Heart left ventricle (tissue), 16 donors: ENCODE measurements at places on chromosomes 1 and 21.

- H3K27me3 ChIP-seq, result no peaks in the 10 kb centered on the region
- H3K27ac ChIP-seq, result no peak overlapping the region
- DNase-seq, result no peak
- H3K4me1 ChIP-seq, result peaks cover 4% of the 10 kb centered on the region
- H3K36me3 ChIP-seq, result no peaks in the 10 kb centered on the region
- no peak overlapping the region for H3K4me3 ChIP-seq
Measured at GRCh38 chr1:28974432-28974831, 60.1 kb downstream of the EPB41 start.

DNA sequence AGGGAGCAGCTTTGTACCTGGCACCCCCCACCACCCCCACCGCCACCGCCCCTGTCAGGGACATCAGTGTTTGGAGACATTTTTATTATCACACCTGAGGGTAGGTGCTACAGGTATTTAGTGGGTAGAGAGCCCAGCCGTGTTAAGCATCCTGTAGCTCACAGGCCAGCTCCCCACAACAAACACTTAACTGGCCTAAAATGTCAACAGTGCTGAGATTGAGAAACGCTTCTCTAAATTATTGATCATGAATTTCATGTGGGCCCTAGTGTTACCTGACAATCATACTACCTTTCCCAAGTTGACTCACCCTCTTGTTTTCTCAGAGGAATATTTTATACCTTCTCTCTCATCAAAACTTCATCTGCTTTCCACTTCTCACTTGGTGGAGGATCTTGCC is 21.4 kb downstream of the ELF3 start:
- no peaks in the 10 kb centered on the region for H3K27me3 ChIP-seq
- H3K27ac ChIP-seq, result no peak overlapping the region
- H3K36me3 ChIP-seq, result no peaks in the 10 kb centered on the region

GRCh38 chr1:199580300-199580699 is 447.2 kb upstream of the NR5A2 start:
- no peaks in the 10 kb centered on the region for H3K4me1 ChIP-seq
- no peak overlapping the region for H3K4me3 ChIP-seq
- no peaks in the 10 kb centered on the region for H3K36me3 ChIP-seq

- no peaks in the 10 kb centered on the region for H3K27me3 ChIP-seq
- no peaks in the 10 kb centered on the region for H3K4me1 ChIP-seq
- H3K4me3 ChIP-seq, result no peak overlapping the region
- no peak overlapping the region for H3K27ac ChIP-seq
- DNase-seq, result no peak
Measured at GRCh38 chr1:198499588-198499987, 40.9 kb downstream of the ATP6V1G3 start.

DNA sequence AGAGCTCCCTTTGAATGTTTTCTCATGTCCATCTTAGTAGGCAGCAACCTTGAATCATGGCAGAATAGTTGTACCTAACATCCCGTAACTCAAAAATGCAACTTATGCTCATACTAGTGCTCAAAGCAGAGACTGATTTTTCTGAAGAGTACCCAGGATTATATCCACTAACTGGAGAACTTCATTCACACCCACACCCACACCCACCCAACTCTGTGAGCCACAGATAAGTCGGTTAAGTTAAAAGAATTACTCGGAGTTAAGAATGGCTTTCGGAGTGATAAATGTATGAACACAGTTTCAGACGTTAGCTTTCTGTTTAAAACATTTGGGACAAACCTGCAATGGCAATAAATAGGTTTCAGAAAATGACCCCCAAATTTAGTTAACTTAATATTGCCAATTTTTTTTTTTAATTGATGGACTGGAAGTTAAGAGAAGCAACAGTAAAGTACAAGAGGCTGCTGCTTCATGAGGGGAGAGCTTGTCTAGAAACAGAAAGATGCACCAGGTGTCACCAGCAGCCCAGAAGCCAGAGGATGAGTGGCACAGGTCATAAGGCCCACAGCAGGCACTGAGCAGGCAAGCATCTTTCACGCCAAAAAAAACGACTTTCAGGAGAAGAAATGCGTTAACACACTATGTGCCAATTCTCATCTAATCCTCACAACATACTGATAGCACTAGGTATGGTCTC is 48.4 kb upstream of the C1orf198 start:
- H3K27me3 ChIP-seq, result no peaks in the 10 kb centered on the region
- H3K4me1 ChIP-seq, result no peaks in the 10 kb centered on the region
- DNase-seq, result no peak

DNA sequence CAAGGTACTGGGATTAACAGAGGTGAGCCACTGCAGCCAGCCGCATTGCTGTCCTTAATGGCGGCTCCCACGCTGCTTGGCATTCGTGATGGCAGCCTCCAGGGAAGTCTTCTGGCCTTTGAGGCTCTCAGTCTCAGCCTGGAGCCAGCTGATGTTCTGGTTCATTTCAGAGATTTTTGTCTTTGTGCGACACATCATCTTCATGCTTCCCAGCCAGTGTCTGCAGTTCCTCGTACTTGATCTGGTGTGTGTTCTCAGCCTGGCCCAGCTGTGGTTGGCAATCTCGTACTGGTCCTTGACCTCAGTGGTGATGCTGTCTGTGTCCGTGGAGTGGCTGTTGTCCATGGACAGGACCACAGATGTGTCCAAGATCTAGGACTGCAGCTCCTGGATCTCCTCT is 11.7 kb downstream of the SNRPE start:
- no peak for DNase-seq
- H3K4me3 ChIP-seq, result no peak overlapping the region
- H3K27me3 ChIP-seq, result no peaks in the 10 kb centered on the region
- H3K4me1 ChIP-seq, result peaks cover 8% of the 10 kb centered on the region

DNA sequence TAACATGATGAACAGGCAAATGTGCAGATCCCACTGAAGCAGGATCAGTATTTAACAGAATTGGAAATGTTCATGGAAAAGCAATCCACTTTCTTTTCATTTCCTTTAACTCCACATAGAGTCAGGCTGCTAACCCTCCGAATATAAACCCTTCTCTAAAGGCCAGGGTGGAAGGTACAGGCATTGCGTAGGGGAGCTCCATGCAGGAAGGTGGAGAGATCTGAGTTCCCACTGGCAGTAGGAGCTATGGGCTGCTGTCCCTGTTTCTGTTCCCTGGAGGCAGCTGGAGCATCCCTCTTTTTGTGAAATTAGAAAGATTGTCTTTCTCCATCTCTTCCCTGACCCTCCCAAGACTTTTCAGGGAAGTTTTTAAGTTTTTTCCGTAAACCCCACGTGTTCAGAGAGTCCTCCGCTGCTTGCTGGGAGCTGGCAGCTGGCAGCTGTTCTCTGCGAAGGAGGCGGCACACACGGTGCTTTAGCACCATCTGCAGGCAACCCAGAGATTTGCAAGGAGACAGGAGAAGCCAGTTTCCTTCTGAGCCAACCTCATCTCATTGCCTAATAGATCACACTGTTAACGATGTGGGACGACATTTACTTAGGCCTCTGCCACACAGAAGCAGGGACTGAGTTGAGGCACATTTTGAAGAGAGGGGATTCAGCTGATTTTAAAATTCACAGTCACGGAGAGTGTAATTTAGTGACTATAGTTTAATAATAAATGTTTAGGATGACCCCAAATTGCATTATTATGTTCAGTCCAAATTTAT is 55.4 kb upstream of the HOOK1 start:
- H3K27me3 ChIP-seq, result no peaks in the 10 kb centered on the region
- H3K4me1 ChIP-seq, result no peaks in the 10 kb centered on the region
- peak overlapping the region; percentile 46 for H3K4me3 ChIP-seq
- H3K36me3 ChIP-seq, result no peaks in the 10 kb centered on the region
- peak overlapping the region; percentile 20 for H3K27ac ChIP-seq

GRCh38 chr1:206814716-206815341 is 42.5 kb upstream of the IL10 start:
- H3K27me3 ChIP-seq, result no peaks in the 10 kb centered on the region
- DNase-seq, result peak; percentile 25
- H3K36me3 ChIP-seq, result no peaks in the 10 kb centered on the region
- no peak overlapping the region for H3K4me3 ChIP-seq
- H3K4me1 ChIP-seq, result no peaks in the 10 kb centered on the region

DNA sequence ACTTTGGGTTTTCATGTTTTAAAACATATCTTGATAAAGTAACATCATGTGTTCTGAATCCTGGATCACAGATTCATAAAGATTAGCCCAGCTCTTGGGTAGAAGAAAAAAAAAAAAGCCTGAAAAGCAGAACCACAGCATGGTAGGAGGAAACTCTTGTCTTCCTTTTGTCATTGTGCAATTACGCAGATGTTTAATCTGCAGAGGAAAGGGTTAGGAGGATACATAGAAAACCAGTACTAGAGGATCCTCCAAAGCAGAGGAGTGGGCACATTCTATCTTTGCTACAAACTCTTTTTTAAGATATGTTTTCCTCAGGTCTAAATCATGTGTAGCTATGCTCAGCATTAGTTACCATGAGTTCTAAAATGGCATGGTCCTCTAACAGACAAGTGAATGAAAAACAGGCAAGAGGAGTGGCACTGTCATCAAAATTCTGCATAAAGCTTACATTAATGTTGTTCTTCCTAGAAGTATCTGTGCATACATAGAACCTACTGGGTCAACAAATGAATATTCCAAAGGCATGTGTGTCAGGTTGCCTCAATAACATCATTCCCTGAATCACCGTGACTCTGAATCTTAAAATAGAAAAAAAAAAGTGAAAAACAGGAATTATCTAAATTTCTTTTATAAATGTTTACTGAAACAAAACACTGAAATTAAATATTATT is 107.0 kb downstream of the NME7 start:
- no peaks in the 10 kb centered on the region for H3K4me1 ChIP-seq
- DNase-seq, result no peak

GRCh38 chr1:237972186-237972585 is 81.5 kb upstream of the ZP4 start:
- no peaks in the 10 kb centered on the region for H3K4me1 ChIP-seq
- H3K27me3 ChIP-seq, result no peaks in the 10 kb centered on the region
- no peak overlapping the region for H3K4me3 ChIP-seq
- H3K36me3 ChIP-seq, result no peaks in the 10 kb centered on the region

DNA sequence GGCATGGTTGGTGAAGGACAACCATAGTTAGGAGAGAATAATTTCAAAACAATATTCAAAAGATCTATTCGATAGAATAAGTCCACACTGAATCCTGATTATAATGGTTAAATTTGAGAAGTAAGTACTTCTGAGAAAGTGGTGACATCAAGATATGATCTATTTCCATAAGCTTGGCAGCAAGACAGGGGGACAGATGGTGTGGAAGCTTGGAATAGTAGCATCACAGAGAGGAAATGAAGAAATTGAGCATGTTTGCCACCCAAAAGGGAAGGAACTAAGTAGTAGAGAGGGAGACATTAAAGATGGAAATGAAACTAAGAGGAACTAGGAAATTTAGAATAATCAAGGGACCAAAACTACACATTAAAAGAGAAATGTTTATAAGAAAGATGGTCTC is 94.5 kb downstream of the OLFM3 start:
- no peaks in the 10 kb centered on the region for H3K36me3 ChIP-seq
- no peak overlapping the region for H3K4me3 ChIP-seq
- H3K27me3 ChIP-seq, result no peaks in the 10 kb centered on the region

GRCh38 chr1:1619917-1620361 is 4.6 kb downstream of the MIB2 start:
- H3K4me1 ChIP-seq, result peaks cover 53% of the 10 kb centered on the region
- peak; percentile 52 for DNase-seq
- peaks cover 7% of the 10 kb centered on the region for H3K36me3 ChIP-seq
- no peak overlapping the region for H3K4me3 ChIP-seq
- peak overlapping the region; percentile 83 for H3K27ac ChIP-seq

DNA sequence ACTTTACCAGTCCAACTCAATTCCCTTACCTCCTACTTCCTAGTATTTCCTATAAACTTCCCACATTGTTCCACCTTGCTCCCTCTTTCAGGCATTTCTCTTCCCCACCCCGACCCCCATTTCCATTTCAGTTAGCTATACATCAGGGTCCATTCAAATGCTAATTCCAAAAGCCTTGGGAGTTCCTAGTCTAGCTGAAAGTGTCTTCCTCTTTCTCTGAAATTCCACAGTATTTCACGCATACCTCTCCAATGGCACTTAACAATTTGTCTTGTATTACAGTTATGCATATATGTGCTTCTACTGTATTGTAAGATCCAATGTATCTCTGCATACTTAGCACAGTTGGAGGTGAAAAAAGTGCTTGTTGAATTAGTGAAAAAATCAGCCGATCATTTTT is 94.9 kb downstream of the ZNF644 start:
- H3K36me3 ChIP-seq, result no peaks in the 10 kb centered on the region
- H3K27ac ChIP-seq, result no peak overlapping the region
- no peaks in the 10 kb centered on the region for H3K27me3 ChIP-seq
- peaks cover 35% of the 10 kb centered on the region for H3K4me1 ChIP-seq

DNA sequence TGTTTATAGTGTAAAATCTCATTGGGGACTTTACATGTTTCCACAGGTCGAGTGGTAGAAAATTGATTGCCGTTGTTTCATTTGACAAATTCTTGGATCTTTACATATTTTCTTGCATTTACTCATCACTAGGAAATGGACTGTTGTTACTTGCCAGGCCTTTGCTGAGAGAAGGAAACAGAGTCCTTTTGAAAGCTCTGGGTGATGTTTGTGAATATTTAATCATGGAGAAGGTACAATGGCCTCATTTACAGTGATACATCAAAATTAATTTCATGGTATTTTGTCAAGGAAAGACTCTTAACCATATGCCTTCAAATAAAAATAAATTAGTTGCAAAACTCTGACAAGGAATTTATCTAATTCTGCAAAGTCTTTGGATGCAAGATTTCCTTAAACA is 198.0 kb downstream of the GRIK1 start:
- no peaks in the 10 kb centered on the region for H3K27me3 ChIP-seq
- DNase-seq, result no peak
- H3K27ac ChIP-seq, result no peak overlapping the region

DNA sequence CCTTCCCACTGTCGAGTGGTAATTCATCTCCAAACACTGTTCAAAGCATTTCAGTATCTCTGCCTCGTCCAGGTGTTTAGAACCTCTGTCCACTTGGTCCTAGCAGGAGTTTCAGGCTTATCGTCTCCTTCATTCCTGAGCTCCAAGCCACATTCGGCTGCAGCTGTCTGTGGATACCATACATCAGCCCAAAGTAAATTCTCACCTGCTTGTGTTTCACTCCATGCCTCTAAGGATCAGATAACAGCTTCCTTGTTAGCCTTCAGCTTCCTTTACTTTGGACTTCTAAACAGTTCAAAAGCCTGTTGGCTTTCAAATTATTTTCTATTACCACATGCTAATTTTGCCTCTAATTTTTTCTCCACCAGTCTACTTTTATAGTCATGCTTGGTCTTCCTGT is 219.0 kb upstream of the L1TD1 start:
- no peaks in the 10 kb centered on the region for H3K36me3 ChIP-seq
- H3K4me1 ChIP-seq, result peaks cover 2% of the 10 kb centered on the region
- no peak for DNase-seq
- H3K27me3 ChIP-seq, result no peaks in the 10 kb centered on the region

DNA sequence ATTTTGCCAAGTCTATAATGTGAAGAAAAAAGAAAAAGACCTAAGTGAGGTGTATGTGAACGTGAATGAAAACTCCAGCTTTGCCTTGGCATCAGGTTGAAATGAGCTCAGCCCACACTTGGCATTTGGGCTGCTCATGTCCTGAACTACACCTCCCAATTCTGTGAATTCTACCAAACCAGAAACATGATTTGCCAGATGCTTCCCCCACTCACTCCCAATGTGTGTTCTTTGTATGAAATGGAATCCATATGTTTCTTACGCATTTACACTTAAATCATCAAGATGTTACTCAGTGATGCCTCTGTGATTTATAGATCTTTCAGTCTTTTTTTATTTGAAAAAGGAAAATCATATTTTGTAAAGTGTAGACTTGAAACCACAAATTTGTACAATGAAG is 32.8 kb upstream of the RUNX1 start:
- no peak overlapping the region for H3K27ac ChIP-seq
- no peaks in the 10 kb centered on the region for H3K4me1 ChIP-seq
- DNase-seq, result no peak
- H3K36me3 ChIP-seq, result no peaks in the 10 kb centered on the region

- no peak overlapping the region for H3K27ac ChIP-seq
- H3K27me3 ChIP-seq, result no peaks in the 10 kb centered on the region
- DNase-seq, result no peak
- no peak overlapping the region for H3K4me3 ChIP-seq
- peaks cover 38% of the 10 kb centered on the region for H3K36me3 ChIP-seq
Measured at GRCh38 chr1:19191811-19192210, 18.3 kb downstream of the UBR4 start.
